ENCODE measurements at places on chromosomes 11 and 22.
A peak's percentile ranks its signal among the peaks of the same experiment; 100 is the strongest.

DNA sequence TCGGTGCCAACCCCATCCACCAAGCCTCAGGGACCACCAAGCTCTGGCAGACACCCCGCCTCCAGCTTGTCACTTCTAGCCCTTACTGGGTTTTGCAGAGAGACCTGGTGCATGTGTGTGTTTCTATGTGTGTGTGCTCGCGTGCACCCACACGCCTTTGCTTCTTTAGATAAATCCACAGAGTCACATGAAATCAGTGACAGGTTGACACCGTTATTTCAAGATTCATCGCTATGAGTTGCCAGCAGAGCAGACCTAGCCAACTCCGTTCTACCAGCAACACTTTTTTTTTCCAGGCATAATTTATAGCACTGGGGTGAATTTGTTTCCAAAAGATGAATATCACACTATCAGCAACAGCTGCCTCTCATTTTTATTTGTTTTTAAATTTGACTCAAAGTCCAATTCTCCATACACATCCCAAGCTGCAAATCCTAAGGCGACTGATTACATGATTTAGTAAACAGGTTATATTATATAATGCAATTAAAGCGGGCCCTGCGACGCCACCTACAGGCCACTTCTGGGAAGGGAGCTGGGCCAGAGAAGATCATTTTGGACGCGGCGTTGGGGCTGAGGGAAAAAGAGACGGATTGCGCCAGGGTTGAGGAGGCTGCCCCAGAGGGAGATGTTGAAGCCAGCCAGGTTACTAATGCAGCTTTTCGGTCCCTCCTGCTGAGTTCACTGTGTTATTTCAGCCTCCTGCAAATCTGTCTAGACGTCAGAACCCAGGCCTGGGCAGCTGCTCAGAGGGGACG is 150.5 kb downstream of the FEZ1 start:
- peak; percentile 43 for DNase-seq

GRCh38 chr22:29032584-29032983 is 29.0 kb downstream of the C22orf31 start:
- DNase-seq, result no peak

- DNase-seq, result no peak
Measured at GRCh38 chr11:133337951-133338418, 194.3 kb downstream of the OPCML start.

DNA sequence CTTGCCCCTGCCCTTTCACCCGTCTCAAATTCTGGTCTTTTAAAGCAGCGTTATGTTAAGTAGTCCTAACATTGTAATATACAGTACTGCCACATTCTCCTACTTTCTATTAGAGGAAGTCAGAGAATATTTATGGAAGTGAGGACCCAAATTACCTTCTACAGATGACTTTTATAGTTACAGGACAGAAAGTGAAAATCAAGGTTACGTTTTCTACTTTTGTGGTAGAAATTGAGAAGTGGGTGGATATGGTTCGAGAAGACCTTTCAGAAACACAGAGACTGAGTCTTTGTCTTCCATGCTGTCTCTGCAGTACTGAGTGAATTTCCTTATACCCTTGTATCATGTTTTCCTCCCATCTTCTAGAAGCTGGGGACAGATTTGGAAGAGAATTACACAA is 17.1 kb downstream of the SC5D start:
- DNase-seq, result no peak

DNA sequence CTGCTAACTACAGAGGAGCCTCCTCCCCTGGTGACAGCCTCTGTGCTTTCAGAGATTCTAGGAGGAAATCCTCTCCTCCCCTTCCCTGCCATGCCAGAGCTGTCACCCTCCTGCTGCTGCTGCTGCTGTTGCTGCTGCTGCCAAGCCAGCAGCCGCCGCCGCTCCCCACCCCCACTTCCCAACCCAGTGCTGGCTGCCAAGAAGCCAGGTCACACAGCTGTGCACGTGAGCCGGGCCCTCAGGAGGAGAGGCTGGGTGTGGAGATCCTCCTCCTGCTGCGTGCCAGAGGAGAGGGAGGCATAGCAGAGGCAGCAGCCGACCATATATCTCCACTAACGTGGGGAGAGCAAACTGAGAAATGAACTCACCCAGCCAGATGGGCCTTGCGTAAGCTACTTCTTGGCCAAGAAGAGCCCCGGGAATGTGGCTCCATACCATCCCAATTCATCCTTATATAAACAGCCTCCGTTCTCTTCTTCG is 12.4 kb downstream of the CRY2 start:
- DNase-seq, result peak; percentile 99
